ENCODE measurements at places on chromosomes 5 and 9. TPM values are rescaled to one million over a fixed set of nuclear protein-coding genes. Genes with fewer than 3 reads are reported as not detected.

Gene C5orf58
- total RNA-seq: not detected

Gene CAVIN4
- total RNA-seq: 182 TPM

Gene AMBP
- 0.58 TPM for total RNA-seq

Gene SREK1
- total RNA-seq: 63.4 TPM

Gene PKD2L2
- total RNA-seq: 1.2 TPM

Gene ORM2
- total RNA-seq: not detected

Gene IER5L
- 7.2 TPM for total RNA-seq

Gene AK1
- 921 TPM for total RNA-seq

Gene TPPP
- 3.9 TPM for total RNA-seq

Gene PCDHA1
- total RNA-seq: 0.04 TPM

Gene ACOT12
- total RNA-seq: 0.18 TPM

Gene ITGA2
- total RNA-seq: 27.7 TPM

Gene RNF38
- total RNA-seq: 12.1 TPM

Gene FCN2
- 0.18 TPM for total RNA-seq

Gene MYMK
- total RNA-seq: 23.0 TPM

Gene GFI1B
- total RNA-seq: 0.13 TPM

Gene NUTM2F
- not detected for total RNA-seq

Gene TAF11L11
- not detected for total RNA-seq

Gene PCDHGA1
- total RNA-seq: 0.44 TPM

Gene GPR150
- total RNA-seq: 0.09 TPM

Gene SLC6A19
- total RNA-seq: not detected

Gene PCSK5
- total RNA-seq: 15.8 TPM

Gene NUTM2G
- total RNA-seq: not detected

Gene WNK2
- 7.4 TPM for total RNA-seq

Gene DPM2
- 16.7 TPM for total RNA-seq

Gene IL9
- total RNA-seq: not detected

Gene ZFP2
- total RNA-seq: 2.9 TPM

Gene SOHLH1
- total RNA-seq: not detected

Gene BTNL8
- 0.09 TPM for total RNA-seq
